ENCODE measurements at places on chromosomes 2 and 18.

DNA sequence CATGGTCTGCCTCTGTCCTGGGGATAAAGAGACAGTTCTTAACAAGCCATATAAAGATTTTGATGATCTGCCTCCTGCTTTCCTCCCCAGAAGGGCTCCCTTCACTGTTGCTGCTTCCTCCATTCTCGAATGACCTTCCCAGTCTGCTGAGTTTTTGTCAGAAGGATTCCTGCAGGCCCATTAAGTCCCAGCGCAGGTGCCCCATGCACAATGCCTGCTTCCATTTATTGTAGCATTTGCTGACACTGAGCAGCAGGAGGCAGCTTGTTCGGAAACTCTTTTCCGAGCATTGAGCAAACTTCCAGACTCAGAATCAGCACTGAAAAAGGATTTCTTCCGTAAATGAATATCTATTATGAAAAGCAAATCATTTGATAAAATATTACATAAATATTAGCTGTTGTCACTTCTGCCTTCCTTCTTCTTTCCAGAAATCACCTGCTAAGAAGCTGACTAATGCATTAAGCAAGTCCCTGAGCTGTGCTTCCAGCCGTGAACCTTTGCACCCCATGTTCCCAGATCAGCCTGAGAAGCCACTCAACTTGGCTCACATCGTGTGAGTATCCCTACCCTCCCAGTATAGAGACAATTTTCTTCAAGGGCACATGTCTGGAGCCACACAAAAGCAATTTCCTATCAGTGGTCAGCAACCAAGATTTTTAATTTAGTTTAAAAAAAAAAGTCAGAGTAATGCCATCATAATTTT lies 110.4 kb downstream of the DTNA start:
- no peak for DNase-seq

- DNase-seq = no peak
Measured at GRCh38 chr2:66134138-66134701, 300.7 kb upstream of the MEIS1 start.

DNA sequence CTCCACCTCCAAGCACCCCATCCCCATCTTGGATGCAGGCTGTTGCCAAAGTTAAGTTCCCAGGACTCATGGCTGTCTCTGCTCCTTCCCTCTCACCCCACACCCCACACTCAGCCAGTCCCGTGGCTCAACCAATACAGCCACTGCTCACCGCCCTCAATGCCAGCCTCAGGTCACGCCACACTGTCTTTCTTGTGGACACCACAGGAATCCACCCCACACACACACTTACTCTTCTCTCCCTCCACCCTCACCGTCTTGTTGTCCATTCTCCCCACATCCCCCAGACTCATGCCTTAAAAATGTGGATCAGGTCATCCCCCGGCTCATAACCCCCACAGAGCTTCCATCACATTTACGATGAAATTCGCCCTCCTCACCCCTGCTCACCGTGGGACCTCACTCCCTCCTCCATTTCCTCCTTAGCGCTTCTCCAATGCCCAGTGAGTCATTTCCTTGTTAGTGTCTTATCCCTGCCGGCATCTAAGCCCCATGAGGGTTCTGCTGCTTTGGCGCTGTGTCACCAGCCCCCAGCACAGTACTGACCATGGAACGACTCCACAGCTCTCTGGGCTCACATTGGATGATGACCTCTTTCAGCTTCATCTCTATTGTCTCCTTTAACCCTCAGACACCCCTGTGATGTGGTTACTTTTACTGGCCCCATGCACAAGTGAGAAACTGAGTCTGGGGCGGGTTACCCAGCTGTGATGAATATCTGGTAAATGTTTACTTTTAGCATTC lies 13.8 kb downstream of the MLPH start:
- no peak for DNase-seq

GRCh38 chr18:9244376-9244775 lies 90.2 kb upstream of the TWSG1 start:
- DNase-seq = no peak

DNA sequence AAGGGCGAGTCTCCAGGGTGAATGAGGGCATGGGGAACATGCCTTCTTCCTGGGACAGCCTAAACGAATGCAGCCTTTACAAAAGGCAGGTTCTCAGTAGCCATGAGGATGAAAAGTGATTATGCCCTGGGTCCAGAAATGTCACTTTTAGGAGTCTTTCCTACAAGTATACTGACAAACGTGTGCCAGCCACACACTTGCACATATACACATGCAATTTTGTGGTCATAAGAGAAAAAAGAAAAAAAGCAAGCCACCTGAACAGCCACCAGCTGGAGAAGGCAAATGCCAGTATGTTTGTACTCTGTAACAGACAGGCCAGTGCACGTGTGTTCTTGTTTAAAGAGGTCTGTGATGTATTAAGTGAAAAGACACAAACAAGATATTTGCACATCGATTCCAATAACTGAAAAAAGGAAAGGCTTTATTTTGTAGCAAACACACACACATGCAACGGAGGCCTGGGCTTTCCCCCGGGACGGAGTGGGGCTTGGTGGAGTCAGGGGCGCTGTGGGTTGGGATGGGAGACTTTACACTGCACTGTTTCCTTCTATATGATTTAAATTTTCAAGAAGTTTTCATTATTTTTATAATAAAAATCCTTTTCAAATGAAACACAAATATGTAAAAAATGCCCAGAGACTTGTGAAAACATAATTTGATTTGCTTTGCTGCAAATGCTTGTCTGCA lies 108.4 kb downstream of the FAM210A start:
- no peak for DNase-seq

DNA sequence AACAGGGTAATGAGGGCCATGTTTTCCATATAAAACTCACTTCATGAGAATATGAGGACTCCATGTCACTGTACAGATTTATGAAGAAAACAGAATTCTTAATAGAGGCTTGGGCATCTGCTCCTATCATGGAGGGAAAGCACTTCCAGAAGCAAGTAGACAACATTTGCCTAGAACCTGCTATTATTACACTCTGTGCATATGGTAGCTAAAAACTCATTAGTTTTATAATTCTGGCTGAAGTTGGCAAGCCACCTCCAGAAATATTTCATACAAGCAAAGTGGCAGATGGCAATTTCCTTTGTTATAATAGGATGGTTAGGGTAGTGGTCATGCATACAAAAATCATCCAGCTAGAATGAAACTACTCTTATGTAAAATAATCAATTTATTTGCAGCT lies 65.8 kb upstream of the TLK1 start:
- no peak for DNase-seq

- DNase-seq = no peak
Measured at GRCh38 chr2:63242747-63243146, 192.1 kb downstream of the OTX1 start.

- DNase-seq = no peak
Measured at GRCh38 chr2:179201869-179202268, 62.8 kb downstream of the SESTD1 start.

DNA sequence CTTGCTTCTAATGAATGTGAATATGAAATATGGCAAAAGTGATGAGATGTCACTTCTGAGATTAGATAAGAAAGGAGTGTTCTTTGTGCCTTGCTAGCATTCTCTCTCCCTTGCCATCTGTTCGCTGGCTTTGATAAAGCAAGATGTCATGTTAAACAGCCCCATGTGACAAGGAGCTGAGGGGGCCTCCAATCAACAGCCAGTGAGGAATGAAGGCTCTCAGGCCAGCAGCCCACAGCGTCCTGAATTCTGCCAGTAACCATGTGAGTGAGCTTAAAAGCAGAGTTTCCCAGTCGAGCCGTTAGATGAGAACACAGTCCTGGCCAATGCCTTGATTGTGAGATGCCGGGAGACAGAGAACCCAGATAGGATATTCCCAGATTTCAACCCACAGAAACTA lies 198.8 kb downstream of the IRS1 start:
- no peak for DNase-seq

- no peak for DNase-seq
Measured at GRCh38 chr2:95204396-95204795, 2.9 kb upstream of the ZNF892 start.

DNA sequence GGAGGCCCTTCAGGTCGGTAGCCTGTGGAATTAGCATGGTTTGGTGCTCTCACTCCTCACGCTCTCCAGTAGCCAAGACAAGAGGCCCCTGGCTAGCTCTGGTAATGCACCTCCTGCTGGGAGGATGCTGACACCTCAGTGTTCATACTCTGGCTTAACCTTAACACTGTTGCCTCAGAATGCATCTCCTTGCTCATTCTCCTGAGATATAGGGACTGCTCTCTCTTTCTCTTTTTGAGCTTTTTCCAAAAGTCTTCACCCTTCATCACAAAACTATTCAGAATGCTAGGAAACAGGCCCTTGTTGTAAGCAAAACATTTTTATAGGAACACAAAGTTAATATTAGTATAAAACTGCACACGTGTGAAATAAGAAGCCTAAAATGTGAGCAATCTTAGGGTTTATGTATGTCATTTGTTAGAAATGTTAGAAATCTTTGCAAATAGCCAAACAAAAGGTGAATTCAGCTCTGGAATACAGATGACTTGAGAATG lies 17.3 kb upstream of the IMPA2 start:
- no peak for DNase-seq

- no peak for DNase-seq
Measured at GRCh38 chr2:84280873-84281272, 178.2 kb downstream of the SUCLG1 start.
